ENCODE measurements at places on chromosomes 4 and X. TPM values are rescaled to one million over a fixed set of nuclear protein-coding genes. Genes with fewer than 3 reads are reported as not detected.

DCAF8L1 gene
- not detected for total RNA-seq

DNA sequence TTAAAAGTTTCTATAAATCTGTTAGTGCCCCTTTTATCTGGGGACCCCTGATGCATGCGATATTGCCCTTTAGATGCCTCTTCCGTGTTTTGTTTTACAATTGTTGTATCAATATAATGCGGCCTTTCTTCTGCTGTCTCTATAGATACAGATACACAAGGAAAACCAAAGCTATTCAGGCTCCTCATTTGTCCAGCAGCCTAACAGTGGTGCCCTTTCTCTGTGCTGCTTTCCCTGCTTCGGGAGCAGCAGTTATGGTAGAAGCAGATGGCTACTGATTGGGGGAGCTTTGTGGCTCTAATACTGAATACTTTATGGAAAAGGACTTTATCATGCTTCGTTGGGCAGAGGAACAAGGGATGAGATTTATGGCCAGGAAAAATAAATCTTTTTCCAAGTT is 10.6 kb upstream of the PRDM8 start:
- DNase-seq: no peak

DNA sequence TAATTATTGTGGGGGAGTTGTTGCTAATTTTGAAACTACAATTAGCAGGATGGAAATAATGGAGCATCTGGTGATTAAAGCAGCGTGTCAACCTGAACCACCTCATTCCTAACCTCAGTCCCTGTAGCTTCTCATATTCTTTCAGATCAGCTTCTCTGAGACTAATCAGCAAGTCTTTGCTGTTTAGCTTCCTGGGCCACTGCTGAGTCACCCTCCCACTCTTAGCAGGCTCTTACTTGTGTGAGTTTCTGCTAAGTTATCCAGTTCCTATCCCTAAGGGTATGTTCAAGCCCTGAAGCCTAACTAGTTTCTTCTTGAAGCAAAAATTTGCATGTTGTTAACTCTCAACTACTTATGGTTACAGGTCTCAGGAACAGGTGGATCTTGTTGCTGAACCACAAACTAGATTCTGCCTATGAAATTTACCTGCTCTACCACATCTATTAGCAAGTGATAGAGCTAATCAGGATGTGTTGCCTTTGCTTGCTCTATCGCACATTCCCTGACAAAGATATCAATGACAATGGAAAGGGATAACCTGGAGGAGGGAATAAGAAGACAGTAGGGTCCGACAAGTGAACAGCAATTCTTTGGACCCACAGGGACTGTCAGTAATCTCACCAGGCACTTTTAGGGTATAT is 134.2 kb downstream of the EIF4E start:
- DNase-seq: no peak

PRPS1 gene
- 35.6 TPM for total RNA-seq

GRCh38 chrX:12497832-12498591 is 293.2 kb upstream of the PRPS2 start:
- no peak for DNase-seq

BMP3 gene
- 4.9 TPM for total RNA-seq

CACNA1F gene
- total RNA-seq: 0.19 TPM

- DNase-seq: no peak
Observed at GRCh38 chrX:37912304-37912703, 64.9 kb upstream of the DYNLT3 start.

Data from progenitor cell of endocrine pancreas (in vitro differentiated cells).